ENCODE measurements at places on chromosomes 12 and 14.

DNA sequence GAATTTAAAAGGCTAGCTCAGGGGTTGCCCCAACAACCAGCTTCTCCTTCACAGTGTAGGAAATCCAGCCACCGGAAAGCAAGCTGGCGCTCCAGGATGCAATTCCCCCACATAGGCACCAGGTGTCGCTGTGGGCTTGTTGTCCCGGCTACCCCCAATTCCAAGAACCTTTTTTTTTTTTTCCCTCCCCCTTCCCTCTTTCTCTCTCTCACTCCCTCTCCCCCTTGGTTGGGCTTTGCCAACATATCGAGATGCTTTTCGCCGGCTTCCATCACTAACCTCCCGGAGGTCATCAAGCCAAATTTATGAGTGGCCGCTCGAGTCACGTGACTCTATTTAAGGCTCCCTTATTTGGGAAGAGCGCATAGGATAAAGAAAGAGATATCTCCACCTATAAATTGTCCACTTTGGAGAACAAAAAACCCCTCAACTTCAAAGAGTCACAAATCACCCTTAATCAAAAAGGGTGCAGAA is at the start of gene HOXC5:
Gene HOXC5, plus strand, starts transcription at position 424 of the 474 bp plus-strand sequence. CDS start 73 bp downstream, outside the sequence.
- peak; percentile 40 for DNase-seq

GRCh38 chr14:75521415-75522199 is 662 bp upstream of the BATF start:
- no peak for DNase-seq

GRCh38 chr14:33237115-33237740 is 298.5 kb downstream of the NPAS3 start:
- DNase-seq = no peak

DNA sequence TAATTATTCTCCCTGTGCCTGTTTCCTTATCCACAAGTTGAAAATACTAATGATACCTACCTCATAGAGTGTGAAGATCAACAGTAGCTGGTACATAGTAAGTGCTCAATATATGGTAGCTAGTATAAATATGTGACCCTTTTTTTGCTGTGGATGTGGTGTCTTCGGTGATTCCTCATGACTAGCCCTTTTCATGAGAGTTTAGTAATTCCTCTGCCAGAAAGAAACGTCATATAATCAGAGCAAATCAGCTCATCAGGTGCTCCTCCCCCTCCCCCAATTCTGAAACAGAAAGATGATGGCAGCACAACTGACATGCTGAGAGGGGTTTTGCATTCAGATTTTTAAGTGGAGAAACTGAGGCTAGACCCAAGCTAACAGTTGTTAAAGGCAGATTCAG is 210.8 kb downstream of the SLC41A2 start:
- DNase-seq = no peak

- no peak for DNase-seq
Measured at GRCh38 chr12:31474751-31475150, 116.2 kb downstream of the DENND5B start.

- DNase-seq = peak; percentile 62
Measured at GRCh38 chr12:8544295-8544694, 3.6 kb upstream of the CLEC4E start.

- DNase-seq = no peak
Measured at GRCh38 chr12:124381456-124382296, 86.8 kb downstream of the RFLNA start.

- DNase-seq = no peak
Measured at GRCh38 chr12:108548954-108549521, 11.9 kb downstream of the SART3 start.

DNA sequence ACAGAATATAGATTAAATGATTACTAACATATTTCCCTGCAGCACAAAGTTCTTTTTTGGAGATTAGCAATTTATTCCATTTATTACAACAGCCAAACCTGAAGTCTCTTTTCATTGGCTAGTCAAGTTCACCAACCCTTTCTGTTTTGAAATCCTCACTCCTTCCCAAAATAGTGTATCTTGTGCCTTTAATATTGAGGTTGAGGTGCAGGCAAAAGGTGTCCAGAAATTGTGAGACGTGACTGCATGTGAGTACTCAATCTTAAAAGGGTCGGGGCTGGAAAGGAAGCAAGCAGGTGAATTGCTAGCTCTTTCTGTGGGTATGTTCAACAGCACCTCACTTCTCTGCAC is 11.1 kb upstream of the FOXN3 start:
- no peak for DNase-seq

DNA sequence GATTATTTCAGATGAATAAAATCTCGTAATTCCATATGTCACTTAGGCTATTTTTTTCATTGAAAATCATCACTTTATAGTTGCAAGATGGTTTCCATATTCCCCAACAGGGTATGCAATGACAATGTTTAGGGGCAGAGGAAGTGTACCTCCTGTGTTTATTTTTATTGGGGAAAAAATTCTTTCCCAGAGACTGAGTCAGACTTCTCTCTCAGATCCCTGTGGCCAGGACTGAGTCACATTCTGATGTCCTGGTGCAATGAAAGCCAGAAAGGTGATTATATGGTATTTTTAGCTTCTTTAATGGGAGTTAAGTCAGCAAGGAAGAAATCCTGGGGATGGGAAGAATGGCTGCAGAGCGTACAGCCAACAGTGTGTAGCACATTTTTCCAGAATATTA is 196.9 kb upstream of the ALG10 start:
- DNase-seq = no peak

DNA sequence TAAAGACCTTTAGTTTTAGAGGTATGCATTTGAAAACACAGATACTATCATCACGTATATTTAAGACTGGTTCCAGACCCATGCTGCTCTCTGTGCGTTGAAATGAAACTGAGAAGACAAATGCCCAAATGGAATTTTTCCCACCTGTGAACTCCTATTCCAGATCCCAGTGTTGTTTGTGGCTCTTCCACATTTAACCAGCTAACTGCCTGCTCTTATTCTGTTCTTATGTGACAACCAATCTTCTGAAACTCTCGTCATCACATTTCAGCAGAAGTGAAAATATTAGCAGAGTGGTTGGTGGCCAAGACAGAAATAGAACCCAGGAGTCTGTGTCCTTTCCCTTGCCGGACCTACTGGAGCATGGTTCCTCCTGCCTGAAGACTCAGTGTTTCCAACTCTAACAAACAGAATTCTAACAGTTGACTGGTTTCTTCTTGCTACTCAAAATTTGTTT is 460.2 kb downstream of the RAD51B start:
- no peak for DNase-seq

DNA sequence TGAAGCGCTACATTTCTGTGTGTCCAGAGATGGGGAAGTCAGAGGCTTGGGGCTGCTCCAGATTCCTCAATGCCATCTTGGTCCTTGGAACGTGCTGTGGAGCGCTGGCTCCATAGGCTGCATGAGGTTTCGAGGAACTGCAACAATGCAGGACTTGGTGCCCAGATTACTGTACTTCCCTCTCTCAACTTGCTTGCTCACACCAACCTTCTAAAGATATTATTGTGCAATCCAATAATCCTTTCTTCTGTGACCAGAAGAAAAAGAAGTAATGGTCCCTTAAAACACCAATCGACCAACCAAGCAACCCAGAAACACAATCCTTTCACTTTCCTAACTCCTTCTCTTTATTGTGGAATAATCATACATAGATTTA is 3.7 kb downstream of the PRICKLE1 start:
- DNase-seq = no peak

- DNase-seq = no peak
Measured at GRCh38 chr14:86902176-86902950, 1090.6 kb downstream of the GALC start.

- no peak for DNase-seq
Measured at GRCh38 chr12:29564925-29565324, 67.4 kb upstream of the OVCH1 start.

DNA sequence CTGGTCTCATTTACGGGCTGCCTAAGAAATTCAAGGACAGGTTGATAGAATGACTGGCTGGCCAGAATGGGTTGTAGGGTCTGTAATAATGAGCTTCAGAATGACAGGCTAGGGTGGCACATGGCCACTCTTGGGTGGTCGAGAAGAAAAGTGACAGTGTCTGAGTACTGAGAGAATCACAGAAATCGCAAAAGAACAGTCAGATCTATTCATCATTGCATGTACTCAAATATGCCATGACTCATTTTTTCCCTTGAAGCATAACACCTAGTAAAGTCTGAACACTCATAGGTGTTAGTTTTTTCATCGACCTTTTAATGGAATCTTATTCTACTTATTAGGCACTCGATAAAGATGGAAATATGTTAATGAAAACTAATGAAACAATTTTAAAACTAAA is 37.8 kb upstream of the SEL1L start:
- no peak for DNase-seq

- no peak for DNase-seq
Measured at GRCh38 chr14:67806246-67806645, 10.1 kb downstream of the ZFYVE26 start.

DNA sequence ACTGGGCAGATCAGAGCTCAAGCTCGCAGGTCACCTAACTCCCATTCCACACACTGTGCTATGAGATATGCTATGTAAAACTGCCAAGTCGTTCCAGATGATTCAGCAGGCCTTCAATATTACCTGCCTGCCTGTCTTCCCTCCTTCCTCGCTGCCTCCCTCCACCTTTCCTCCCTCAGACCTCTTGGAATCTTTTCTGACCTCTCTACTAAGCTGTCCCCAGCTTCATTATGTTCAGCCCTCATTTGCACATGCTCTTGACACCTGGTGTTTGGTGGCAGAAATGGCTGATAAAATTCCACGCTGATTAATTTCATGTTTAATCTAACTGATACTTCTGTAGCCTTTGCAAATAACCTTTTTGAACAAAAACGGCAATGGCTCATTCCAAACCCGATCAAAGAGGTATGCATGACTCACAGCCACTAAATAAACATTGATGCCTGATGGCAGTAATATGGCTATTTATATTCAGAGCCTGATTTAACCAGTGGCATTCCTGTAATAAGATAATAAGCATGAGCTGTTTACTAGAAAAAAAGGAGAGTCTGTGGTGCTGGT is 130.8 kb upstream of the EGLN3 start:
- no peak for DNase-seq

DNA sequence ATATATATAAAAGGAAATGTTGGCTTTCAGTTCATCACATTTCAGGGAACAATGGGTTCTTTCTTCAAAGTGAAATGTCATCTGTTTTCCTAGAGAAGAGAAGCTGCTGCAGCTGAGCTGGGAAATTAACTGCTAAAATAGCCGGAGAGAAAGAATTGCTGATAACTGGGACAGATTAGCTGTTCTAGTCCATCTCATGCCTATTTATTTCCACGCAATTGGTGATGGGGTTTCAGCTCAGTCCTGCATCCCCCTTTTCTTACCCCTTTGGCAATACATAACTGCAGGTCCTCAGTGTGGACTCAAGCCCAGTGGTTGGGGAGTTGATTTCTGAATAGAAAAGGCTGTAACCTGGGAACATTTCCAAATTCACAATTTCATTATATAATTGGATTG is 436.9 kb upstream of the TMEM132C start:
- no peak for DNase-seq

- DNase-seq = no peak
Measured at GRCh38 chr14:101439023-101439422, 122.3 kb upstream of the DIO3 start.

DNA sequence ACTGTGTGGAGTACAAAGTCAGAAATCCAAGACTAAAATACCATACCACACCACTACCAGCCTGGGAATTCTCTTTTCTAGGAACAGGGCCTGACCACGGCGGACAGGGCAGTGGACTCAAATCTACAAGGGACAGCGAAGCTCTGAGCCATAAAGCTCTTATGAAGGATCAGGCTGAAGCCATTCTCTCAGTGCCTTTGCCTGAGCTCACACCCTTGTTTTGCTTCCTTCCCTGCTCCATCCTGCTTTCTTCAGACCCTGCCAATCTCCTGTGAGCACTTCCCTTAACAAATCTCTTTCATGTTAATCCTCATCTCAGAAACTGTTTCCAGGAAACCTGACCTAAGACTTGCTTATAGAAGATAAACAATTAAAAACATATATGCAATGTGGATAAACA is 398.5 kb downstream of the MDGA2 start:
- no peak for DNase-seq

GRCh38 chr12:131430158-131430742 is 280.6 kb upstream of the SFSWAP start:
- no peak for DNase-seq

DNA sequence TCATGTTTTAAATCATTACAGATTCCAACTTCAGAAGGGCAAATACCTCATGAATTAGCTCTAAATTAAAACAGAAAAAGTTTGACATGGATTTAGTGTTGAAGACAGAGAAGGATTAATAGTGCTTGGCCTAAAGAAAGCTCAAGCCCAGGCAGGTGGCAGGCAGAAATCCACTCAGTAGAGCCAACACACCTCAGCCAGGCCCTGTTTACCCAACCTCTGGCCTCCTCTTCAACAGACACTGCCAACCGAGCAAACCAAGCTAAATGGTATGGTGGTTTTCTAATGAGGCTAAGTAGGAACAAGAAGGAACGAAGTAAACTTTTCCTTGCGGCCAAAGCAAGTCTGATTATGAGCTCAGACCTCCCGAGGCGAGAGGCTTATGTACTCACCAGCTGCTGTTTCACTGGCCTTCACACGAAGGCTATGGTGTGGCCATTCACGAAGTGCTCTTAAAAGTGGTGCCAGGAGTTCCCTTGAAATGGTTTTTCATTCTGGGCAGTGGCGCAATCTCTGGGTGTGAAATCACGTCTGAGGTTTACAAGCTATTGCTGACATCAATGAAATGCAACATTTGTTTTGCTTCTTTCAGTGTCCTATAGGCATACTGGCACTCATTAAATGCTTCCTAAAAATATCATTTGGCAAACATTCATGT is 124.1 kb upstream of the LGR5 start:
- DNase-seq = no peak

DNA sequence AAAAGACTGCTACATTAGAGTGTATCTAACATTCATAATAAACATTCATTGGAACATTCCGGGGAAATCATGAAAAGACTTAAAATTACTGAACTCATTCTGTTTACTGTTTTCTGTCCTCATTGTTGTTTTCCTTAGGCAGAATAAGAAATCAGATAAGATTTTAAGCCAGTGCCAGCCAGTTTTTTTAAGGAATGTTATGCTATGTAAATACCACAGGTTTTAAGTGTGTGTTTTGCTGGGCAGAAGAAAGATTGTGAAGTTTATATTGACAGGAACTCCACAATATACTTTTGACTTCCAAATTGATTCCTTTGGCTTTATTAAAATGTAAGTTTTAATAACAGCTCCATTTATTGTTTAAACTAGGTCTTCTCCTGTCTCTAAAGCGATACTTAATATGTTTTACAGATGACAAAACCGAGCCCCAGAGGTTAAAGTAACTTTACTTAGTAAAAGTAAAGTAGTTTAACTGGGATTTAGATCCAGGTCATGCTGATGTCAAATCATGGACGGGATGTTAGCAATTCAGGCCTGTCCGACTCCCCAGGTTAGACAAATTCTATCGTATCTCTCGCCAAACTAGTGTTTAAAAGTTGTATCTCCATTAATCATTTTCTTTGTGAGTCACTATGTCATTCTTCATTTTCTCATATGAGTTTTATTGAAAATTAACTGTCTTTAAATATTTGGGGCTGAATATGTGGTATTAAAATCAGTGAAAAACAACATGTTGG is 1.7 kb downstream of the LARP4 start:
- no peak for DNase-seq

GRCh38 chr12:77746096-77746495 is 84.6 kb upstream of the NAV3 start:
- DNase-seq = no peak

- no peak for DNase-seq
Measured at GRCh38 chr14:47439953-47440352, 235.5 kb downstream of the MDGA2 start.

GRCh38 chr14:70340002-70340401 is 19.5 kb downstream of the COX16 start:
- no peak for DNase-seq
